ENCODE measurements at places on chromosomes 13 and 19.
A peak's percentile ranks its signal among the peaks of the same experiment; 100 is the strongest.

DNA sequence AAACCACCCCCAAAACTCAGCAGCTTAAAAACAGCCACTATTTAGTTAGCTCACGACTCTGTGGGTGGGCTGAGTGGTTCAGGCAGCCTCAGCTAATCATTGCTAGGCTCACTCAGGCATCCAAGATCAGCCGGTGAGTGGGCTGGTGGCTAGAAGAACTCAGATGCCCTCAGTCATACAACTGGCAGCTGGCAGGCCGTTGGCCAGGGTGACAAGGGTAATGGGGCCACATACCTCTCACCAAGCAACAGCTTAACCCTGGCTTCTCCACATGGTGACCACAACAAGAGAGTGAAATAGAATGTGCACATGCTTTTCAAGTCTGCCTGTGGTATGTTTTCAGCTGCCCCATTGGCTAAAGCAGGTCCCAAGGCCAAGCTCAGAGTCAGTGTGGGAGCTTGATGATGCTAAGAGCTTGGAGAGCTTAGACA is 435.4 kb upstream of the TSHZ3 start:
- no peak for DNase-seq

- DNase-seq: no peak
Measured at GRCh38 chr19:11551603-11552235, 7.3 kb downstream of the ELOF1 start.

DNA sequence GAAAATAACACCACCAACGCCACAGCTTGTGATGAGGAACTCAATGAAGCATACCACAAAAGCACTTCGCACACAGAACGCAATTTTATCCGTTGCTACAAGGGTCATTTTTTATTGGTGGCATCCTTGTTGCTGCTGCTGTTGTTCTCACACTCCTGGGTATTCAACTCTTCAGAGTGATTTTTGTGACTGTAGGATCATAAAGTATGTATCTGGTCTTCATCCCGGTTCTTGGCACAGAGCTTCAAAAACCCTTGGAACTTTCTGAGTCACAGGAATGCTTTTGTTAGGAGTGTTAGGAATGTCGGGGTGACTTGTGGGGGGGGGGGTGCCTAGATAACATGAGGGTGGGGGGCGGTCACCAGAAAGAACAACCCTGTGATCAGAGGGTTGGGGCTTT is 108.4 kb downstream of the ZNF557 start:
- no peak for DNase-seq

DNA sequence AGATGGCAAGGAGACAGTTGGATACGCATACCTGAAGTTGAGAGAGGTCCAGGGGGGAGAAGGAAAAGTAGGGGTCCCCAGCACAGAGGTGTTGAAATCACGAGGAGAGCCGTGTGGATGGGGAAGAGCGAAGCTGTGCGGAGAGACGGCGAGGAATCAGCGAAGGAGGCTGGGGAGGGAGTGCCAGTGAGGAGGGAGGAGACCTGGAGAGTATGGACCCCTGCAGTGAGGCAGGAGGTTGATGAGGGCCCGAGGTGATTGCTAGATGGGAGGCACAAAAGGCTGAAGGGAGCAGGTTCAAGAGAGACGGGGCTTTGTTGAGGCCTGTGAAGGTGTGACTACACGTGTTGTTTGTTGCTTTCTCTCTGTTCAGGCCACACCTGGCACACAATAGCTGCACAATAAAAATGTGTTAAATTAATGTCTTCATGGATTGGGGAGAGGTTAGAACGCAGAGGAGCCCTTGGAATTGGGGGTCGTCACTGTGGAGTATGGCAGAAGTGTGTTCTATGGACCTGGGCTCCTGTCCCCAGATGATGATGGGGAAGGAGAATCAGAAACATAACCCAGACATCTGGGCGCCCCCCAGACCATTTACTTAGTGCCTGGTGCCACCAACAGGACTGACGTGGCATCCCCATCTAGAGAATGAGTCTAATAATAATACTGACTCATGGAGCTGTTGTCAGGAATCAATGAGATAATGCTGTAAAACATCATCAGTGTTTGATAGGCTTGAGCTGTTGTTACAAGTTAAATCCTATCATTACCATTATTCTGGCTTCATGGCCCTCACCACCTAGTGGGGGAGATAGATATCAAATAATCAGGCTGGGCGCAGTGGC is 137.5 kb downstream of the SIPA1L3 start:
- no peak for DNase-seq

GRCh38 chr19:15584541-15585115 is 30.4 kb upstream of the CYP4F8 start:
- DNase-seq: peak; percentile 71

DNA sequence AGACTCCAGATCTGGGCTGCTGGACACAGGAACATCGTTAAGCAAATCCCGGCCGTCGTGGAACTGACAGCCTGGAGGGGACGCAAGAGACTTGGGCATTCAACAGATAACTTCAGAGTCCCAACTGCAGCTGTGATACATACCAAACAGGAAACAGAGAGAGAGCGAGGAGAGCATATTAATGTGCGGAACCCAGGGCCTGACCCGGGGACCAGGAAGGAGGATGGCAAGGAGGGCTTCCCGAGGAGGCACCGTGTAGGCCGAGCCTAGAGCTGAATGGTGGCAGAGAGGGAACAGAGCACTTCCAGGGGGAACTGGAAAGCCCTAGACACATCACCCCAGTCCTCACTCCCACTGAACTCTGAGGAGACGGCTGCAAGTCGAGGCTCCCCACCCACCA is 68.1 kb downstream of the SIPA1L3 start:
- DNase-seq: no peak
